ENCODE measurements at places on chromosomes 5 and 9.

GRCh38 chr9:462606-463005 is 247.9 kb downstream of the DOCK8 start:
- DNase-seq: peak; percentile 26

DNA sequence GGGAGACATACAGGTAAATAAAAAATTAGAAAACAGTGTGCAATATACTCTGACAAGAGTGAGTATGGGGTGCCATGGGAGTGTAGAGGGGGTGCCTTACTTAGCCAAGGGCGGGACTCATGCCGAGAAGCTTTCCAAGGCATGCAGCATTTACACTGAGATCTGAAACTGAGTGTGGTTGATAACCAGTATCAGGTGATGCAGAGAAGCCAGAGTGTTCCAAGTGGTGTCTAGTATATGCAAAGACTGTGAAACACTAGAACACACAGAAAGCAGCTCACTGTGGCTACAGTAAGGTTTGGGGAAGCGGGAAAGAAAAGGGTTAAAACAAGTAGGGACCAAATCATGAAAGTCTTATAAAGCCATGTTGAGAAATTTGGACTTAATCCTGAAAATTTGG is 30.5 kb upstream of the ERBIN start:
- DNase-seq: no peak

DNA sequence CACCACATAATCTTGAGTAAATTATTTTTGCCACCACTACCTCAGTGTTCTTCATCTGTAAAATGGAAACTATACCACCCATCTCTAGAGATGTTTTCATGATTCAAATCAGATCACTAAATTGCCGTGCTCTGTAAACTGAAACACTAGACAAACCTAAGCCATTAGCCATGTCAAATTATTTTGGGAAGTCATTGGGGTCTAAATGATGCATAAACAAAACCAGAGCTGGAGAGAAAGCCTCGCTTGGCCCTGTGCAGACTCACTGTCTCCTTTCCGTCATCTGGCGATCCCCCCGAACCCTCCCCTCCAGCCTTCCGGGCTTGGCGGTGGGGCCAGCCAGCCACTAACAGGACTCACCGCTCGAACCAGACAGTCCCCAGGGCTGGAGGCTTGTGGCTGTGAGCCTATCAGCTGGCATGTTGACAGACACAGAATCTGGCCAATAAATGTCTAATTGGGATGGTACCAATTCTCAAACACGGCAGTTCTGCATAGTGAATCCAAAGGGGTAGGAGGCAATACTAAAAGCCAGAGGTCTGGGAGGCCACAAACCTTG is 256.5 kb downstream of the SEC61B start:
- DNase-seq: no peak

DNA sequence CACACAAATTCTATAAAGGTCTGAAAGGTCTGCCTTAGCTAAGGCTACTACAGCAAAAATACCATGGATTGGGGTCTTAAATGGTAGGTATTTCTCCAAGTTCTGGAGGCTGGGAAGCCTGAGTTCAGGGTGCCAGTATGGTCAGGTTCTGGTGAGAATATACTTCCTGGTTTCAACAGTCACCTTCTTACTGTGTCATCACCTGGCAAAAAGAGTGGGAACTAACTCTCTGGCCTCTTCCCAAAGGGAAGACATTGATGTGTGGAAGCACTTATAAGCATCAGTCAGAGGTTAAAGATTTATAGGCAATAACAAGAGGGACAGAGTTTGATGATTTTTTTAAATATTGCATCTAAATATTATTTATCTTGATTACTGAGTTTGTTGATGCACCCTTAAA is 53.0 kb downstream of the ZNF622 start:
- no peak for DNase-seq

DNA sequence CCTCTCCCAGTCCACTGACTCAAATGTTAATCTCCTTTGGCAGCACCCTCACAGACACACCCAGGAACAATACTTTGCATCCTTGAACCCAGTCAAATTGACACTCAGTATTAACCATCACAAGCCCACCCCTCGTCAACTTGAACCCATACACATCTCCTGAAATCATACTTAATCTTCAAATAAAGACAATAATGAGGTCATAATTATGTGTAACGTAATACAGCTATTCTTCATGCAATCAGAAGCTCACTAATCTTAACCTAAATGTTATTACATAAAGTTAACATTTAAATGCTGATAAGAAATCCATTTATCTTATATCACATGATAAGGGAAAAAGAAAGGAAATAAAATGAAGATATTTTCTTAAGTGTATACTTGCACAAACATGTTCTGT is 65.2 kb downstream of the PPIC start:
- DNase-seq: no peak

DNA sequence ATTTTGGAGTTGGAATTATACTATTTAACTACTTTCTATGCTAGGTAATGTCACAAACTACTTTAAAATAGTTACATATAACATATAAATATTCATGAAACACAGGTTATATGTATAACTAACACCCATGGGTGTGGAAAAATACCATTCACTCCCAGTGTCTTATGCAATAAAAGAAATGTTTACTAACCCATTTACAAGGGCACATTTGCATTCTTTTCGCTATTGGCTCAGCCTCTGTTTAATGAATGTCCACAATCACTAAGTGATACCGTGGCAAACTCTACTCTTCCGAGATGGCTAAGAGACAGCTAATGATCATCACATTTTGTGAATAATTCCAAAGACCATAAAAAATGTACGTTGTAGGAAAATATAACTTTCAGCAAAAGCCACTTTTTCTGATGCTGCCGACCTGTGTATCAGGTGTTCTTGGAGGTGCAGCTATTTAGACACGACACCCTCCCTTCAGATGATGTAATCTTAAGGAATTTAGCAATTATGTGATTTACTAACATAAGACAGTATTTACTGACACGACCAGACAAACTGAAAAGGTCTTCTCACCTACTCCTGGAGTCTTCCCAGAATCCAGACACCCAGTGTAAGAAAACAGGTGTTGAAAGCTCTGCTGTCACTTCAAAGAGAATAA is 121.7 kb upstream of the FAM120A start:
- DNase-seq: no peak
